ENCODE measurements at places on chromosomes 2 and 18. TPM values are rescaled to one million over a fixed set of nuclear protein-coding genes. Genes with fewer than 3 reads are reported as not detected.

Gene ASB18
- not detected for total RNA-seq

Gene PNKD
- 39.1 TPM for total RNA-seq

Gene ANKRD36B
- total RNA-seq, result 47.5 TPM

Gene SMC6
- total RNA-seq, result 41.9 TPM

Gene TM4SF20
- not detected for total RNA-seq

Gene PCARE
- not detected for total RNA-seq

Gene AQP12B
- not detected for total RNA-seq

Gene ANKRD30B
- not detected for total RNA-seq

Gene SGPP2
- 0.67 TPM for total RNA-seq

Gene CDH19
- total RNA-seq, result not detected

Gene LRP2
- total RNA-seq, result 0.02 TPM

Gene ZAP70
- total RNA-seq, result 302 TPM

Gene CREG2
- total RNA-seq, result 0.31 TPM

Gene LINC00305
- not detected for total RNA-seq

Gene C2orf92
- 7.4 TPM for total RNA-seq

Gene HOXD13
- not detected for total RNA-seq

Gene ASIC4
- not detected for total RNA-seq

Gene FZD7
- 0.10 TPM for total RNA-seq

Gene MAP3K19
- total RNA-seq, result not detected

Gene ARHGEF4
- 0.40 TPM for total RNA-seq

Gene TYMS
- total RNA-seq, result 478 TPM

Gene SERPINB2
- not detected for total RNA-seq

Gene CYP27A1
- total RNA-seq, result 0.08 TPM

Gene MARCO
- total RNA-seq, result not detected

Gene DPP10
- total RNA-seq, result not detected

Gene SERPINB3
- total RNA-seq, result not detected

Gene SLC20A1
- 165 TPM for total RNA-seq

Gene CNTNAP5
- not detected for total RNA-seq

Gene IGFBP2
- total RNA-seq, result 10.3 TPM

Gene IL1F10
- total RNA-seq, result not detected

Gene RND3
- not detected for total RNA-seq

Gene HJURP
- total RNA-seq, result 139 TPM

Gene TFPI
- not detected for total RNA-seq

Gene KCMF1
- total RNA-seq, result 75.7 TPM

Gene ESCO1
- 19.3 TPM for total RNA-seq

Gene GPR39
- total RNA-seq, result not detected

Gene SPP2
- not detected for total RNA-seq

Gene SATB2
- 0.02 TPM for total RNA-seq

Gene CD302
- total RNA-seq, result 0.42 TPM

Gene TXNDC2
- not detected for total RNA-seq

Gene FRZB
- not detected for total RNA-seq

Gene GREB1
- 0.10 TPM for total RNA-seq

Gene CDH2
- not detected for total RNA-seq
